ENCODE measurements at places on chromosomes 4 and X. TPM values are rescaled to one million over a fixed set of nuclear protein-coding genes. Genes with fewer than 3 reads are reported as not detected.
A peak's percentile ranks its signal among the peaks of the same experiment; 100 is the strongest.

Gene NLGN4X
- total RNA-seq, result not detected

GRCh38 chr4:84224522-84224921 is 274.6 kb downstream of the NKX6-1 start:
- H3K4me3 ChIP-seq, result no peak overlapping the region
- no peak overlapping the region for H3K27ac ChIP-seq
- H3K27me3 ChIP-seq, result no peaks in the 10 kb centered on the region
- H3K36me3 ChIP-seq, result no peaks in the 10 kb centered on the region
- no peaks in the 10 kb centered on the region for H3K4me1 ChIP-seq
- DNase-seq, result no peak

Gene SPIN2A
- total RNA-seq, result 1.1 TPM

Gene CNGA1
- total RNA-seq, result not detected

Gene PCDH10
- not detected for total RNA-seq

DNA sequence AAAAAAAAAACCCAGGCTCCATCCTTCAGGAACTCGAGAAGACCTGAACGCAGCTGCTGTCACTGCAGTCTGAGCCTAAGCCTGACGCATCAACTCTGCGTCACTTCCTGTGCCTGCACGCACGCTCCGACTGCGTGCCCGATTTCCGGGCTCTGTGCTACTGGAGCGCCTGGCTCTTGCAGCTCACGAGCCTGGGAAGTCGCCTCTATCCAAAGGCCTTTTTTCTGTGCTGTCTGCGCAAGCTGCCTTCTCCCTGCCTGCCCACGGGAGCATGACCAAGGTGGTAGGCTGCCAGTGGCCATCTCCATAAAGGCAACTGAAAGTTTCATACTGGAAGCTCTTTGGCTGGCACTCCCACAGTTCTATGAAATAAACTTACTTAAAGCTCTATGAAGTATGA is 9.9 kb upstream of the GASK1B start:
- H3K4me3 ChIP-seq, result no peak overlapping the region
- DNase-seq, result no peak
- H3K27ac ChIP-seq, result no peak overlapping the region

- DNase-seq, result no peak
- H3K4me1 ChIP-seq, result peaks cover 40% of the 10 kb centered on the region
- no peaks in the 10 kb centered on the region for H3K27me3 ChIP-seq
- no peak overlapping the region for H3K4me3 ChIP-seq
- no peak overlapping the region for H3K27ac ChIP-seq
Observed at GRCh38 chrX:39848900-39849299, 248.9 kb downstream of the BCOR start.

Gene TMPRSS11A
- not detected for total RNA-seq

GRCh38 chrX:48573690-48574269 is 504 bp upstream of the RBM3 start:
- H3K27ac ChIP-seq, result peak overlapping the region; percentile 100
- H3K4me3 ChIP-seq, result peak overlapping the region; percentile 99
- peaks cover 32% of the 10 kb centered on the region for H3K4me1 ChIP-seq
- peaks cover 30% of the 10 kb centered on the region for H3K36me3 ChIP-seq
- no peak for DNase-seq

Gene AFP
- total RNA-seq, result not detected

GRCh38 chr4:147118528-147118927 is 172.9 kb upstream of the TTC29 start:
- DNase-seq, result no peak
- peaks cover 10% of the 10 kb centered on the region for H3K27me3 ChIP-seq
- no peak overlapping the region for H3K4me3 ChIP-seq
- H3K36me3 ChIP-seq, result no peaks in the 10 kb centered on the region
- no peak overlapping the region for H3K27ac ChIP-seq

DNA sequence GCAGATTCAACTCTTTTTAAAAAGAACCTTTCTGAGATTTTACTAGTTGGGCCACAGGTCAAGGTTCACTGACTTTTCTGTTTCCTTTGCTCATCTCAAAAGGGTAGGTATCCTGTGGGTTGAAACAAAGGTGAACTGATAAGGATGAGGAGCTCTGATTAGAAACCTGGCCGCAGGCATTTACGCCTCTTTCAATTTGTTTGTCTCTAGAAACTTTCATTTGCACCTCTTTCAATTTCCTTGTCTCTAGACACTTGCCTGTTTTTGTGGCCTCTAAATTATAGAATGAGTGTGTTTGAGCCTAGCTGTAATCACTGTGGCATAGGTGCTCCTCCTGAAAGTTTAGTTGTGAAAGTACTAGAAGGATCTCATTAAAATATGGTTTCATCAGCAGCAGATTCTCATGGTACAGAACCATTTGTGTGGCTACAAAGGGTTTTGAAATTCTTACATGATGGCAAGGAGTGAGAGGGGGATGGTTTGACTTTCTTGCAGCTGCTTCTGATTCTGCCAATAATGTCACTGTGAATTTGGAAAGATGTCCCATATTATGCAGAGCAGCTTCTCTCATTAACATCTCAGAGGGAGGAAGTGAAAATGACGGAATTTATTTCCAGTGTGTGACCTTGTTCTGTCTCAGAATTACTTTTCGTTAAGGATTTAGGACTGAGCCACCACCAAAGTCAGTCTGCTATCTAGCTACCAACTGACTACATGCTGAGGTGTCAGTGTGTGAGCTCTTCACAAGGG is 142.2 kb downstream of the SH2D1A start:
- H3K27me3 ChIP-seq, result no peaks in the 10 kb centered on the region
- no peaks in the 10 kb centered on the region for H3K36me3 ChIP-seq
- H3K27ac ChIP-seq, result no peak overlapping the region
- no peaks in the 10 kb centered on the region for H3K4me1 ChIP-seq
- no peak overlapping the region for H3K4me3 ChIP-seq

Gene TMEM150C
- not detected for total RNA-seq

- no peaks in the 10 kb centered on the region for H3K36me3 ChIP-seq
- DNase-seq, result no peak
- H3K4me1 ChIP-seq, result peaks cover 6% of the 10 kb centered on the region
- peak within 1 kb of the TSS; percentile 64 for H3K4me3 ChIP-seq
Observed at GRCh38 chrX:102712216-102712966, at the start of gene GPRASP2. Gene GPRASP2, plus strand, starts transcription at chrX:102712448. Its CDS starts 2,422 bp downstream, at chrX:102714870.

GRCh38 chrX:148133105-148133725 is 152.1 kb downstream of the FMR1NB start:
- no peaks in the 10 kb centered on the region for H3K27me3 ChIP-seq
- no peaks in the 10 kb centered on the region for H3K4me1 ChIP-seq
- H3K27ac ChIP-seq, result no peak overlapping the region
- no peaks in the 10 kb centered on the region for H3K36me3 ChIP-seq
- H3K4me3 ChIP-seq, result no peak overlapping the region
- no peak for DNase-seq

Gene AR
- total RNA-seq, result 0.06 TPM

Gene HSD17B13
- 0.09 TPM for total RNA-seq

DNA sequence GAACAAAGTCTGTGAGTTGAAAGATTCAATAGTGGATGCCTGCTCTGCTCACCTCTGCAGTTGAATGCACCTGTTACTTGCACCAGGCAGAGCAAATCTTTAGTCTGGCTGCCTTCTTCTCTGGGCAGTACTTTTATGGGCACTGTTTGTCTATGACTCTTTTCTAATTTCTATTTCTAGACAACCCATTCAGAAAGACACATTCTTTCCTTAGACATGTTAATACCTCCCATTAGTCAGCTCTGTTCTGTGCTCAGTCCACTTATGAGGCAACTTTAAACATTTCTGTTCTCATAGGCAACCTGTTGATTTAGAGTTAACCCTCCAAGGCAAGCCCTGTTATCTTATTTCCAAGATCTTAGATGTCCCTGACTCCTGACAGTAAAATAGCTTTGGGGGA is 108.9 kb downstream of the SYNPO2 start:
- DNase-seq, result no peak
- no peaks in the 10 kb centered on the region for H3K36me3 ChIP-seq
- peaks cover 11% of the 10 kb centered on the region for H3K27me3 ChIP-seq
- no peaks in the 10 kb centered on the region for H3K4me1 ChIP-seq

GRCh38 chrX:1582686-1583437 is 8.5 kb upstream of the AKAP17A start:
- no peaks in the 10 kb centered on the region for H3K27me3 ChIP-seq
- H3K4me1 ChIP-seq, result peaks cover 30% of the 10 kb centered on the region
- DNase-seq, result peak; percentile 90

- no peaks in the 10 kb centered on the region for H3K27me3 ChIP-seq
- no peak overlapping the region for H3K27ac ChIP-seq
- no peak for DNase-seq
- H3K36me3 ChIP-seq, result peaks cover 19% of the 10 kb centered on the region
Observed at GRCh38 chr4:86960557-86960961, 25.7 kb downstream of the AFF1 start.

Gene MED12
- 62.2 TPM for total RNA-seq

Gene PNMA5
- not detected for total RNA-seq

DNA sequence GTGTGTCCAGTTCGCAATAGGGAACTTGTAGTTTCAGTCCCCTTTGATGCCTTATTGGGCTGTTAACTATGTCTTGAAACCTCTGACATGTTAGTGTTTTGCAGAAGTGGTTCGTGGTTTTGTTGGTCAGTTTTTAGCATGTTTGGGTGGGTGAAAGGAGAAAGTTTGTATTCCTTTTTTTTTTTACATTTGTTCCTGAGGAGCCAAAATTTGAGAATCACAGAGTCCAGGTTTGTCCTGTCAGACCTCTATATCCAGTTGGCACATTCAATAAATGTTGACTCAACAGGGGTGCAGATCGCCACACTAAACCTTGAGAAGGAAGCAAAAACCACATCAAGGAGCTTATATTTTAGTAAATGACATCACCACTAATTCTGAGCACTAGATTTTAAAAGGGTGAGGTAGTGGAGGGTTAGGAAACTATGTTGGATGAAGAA is 26.2 kb downstream of the DLG3 start:
- H3K4me3 ChIP-seq, result no peak overlapping the region
- H3K27me3 ChIP-seq, result no peaks in the 10 kb centered on the region
- peak overlapping the region; percentile 39 for H3K27ac ChIP-seq
- DNase-seq, result no peak

GRCh38 chr4:159097785-159098184 is 5.1 kb upstream of the RAPGEF2 start:
- peaks cover 1% of the 10 kb centered on the region for H3K36me3 ChIP-seq
- peaks cover 6% of the 10 kb centered on the region for H3K27me3 ChIP-seq
- DNase-seq, result no peak
- no peak overlapping the region for H3K4me3 ChIP-seq

DNA sequence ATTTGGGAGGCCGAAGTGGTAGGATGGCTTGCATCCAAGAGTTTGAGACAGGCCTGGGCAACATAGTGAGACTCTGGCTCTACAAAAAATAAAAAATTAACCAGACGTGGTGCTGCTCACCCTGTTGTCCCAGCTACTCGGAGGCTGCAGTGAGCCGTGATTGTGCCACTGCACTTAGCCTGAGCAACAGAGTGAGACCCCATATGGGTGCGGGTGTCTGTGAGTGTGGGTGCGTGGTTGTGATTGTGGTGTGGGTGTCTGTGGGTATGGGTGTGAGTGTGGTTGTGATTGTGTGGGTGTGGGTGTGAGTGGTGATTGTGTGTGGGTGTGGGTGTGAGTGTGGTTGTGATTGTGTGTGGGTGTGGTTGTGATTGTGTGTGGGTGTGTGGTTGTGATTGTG is 114.6 kb downstream of the UBE2K start:
- no peak overlapping the region for H3K4me3 ChIP-seq
- no peaks in the 10 kb centered on the region for H3K27me3 ChIP-seq
- DNase-seq, result no peak
- H3K4me1 ChIP-seq, result no peaks in the 10 kb centered on the region
- peak overlapping the region; percentile 30 for H3K27ac ChIP-seq
- H3K36me3 ChIP-seq, result peaks cover 8% of the 10 kb centered on the region

GRCh38 chr4:88618782-88619485 is 26.7 kb downstream of the HERC3 start:
- H3K27ac ChIP-seq, result no peak overlapping the region
- peaks cover 20% of the 10 kb centered on the region for H3K4me1 ChIP-seq

Gene CHRDL1
- total RNA-seq, result not detected

DNA sequence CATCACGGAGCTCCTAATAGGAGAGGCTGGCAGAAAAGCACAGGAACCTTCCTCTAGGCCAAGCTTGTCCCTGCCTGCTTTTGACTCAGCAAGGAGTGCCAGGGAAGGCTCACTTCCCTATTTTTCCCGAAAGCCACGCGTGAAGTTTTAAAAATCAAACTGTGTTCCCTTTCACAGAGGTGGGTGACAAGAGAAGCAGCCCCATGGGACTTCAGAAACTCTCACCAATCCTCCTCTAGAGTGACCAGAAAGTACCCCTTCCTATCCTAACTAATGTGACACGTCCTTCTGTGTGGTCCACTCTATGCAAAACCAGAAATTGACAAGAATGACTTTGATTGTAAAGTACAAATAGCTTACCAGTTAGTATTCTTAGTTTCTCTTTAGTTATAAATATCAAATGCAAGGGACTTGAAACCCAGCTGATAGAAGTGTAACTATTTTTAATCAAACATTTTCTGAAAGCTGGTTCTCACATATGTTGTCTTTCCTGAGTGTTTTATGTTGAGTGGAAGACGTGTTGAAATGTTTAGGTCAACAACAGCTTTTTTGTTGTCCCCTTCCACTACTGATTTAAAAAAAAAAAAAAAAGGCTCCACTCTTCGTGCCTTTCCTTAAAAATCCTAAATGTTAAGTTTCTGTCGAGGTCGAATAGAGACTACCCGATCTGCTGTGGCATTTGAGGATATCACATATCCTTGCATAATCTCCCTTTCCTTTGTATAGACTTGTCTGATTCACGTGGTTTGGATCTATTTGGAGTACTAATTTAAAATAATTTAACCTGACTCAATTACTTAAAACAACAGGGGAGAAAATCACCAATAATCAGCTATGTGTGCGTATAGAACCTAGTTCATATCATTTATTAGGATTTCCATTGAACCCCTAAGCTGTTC is 42.1 kb downstream of the NFKB1 start:
- DNase-seq, result no peak
- H3K27ac ChIP-seq, result no peak overlapping the region
- peaks cover 34% of the 10 kb centered on the region for H3K4me1 ChIP-seq
- peaks cover 47% of the 10 kb centered on the region for H3K36me3 ChIP-seq
- H3K27me3 ChIP-seq, result no peaks in the 10 kb centered on the region

GRCh38 chrX:3504916-3505315 is 158.5 kb upstream of the MXRA5 start:
- no peaks in the 10 kb centered on the region for H3K36me3 ChIP-seq
- no peaks in the 10 kb centered on the region for H3K27me3 ChIP-seq
- H3K27ac ChIP-seq, result no peak overlapping the region
- H3K4me3 ChIP-seq, result no peak overlapping the region

GRCh38 chr4:56861360-56861759 is 39.9 kb upstream of the SPINK2 start:
- no peaks in the 10 kb centered on the region for H3K36me3 ChIP-seq
- peaks cover 17% of the 10 kb centered on the region for H3K27me3 ChIP-seq
- H3K27ac ChIP-seq, result no peak overlapping the region
- no peak overlapping the region for H3K4me3 ChIP-seq

DNA sequence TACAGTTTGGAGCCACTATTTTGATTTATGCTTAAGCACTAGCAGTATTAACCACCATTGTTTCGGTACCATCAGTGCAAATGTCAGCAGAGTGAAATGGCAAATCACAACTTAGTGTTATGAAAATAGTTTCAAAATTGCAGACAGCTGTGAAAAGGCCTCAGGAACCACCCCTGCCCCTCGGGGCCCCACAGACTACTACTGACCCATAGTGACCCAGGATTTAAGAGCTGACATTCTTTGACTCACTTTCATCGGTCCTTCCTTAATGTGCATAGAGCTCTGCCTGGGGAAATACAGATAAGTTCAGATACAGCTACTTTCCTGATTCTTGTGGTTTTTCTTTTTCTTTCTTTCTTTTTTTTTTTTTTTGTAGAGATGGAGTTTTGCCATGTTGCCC is 3.3 kb upstream of the BBS7 start:
- no peak overlapping the region for H3K4me3 ChIP-seq
- no peak overlapping the region for H3K27ac ChIP-seq
- peaks cover 20% of the 10 kb centered on the region for H3K4me1 ChIP-seq
- H3K27me3 ChIP-seq, result peaks cover 37% of the 10 kb centered on the region

GRCh38 chrX:38893441-38893840 is 92.2 kb downstream of the MID1IP1 start:
- no peaks in the 10 kb centered on the region for H3K27me3 ChIP-seq
- H3K27ac ChIP-seq, result no peak overlapping the region
- H3K4me3 ChIP-seq, result no peak overlapping the region

All from activated CD8-positive, alpha-beta memory T cell treated with anti-CD3 and anti-CD28 coated beads, Interleukin-2, amount 10 ng/mL, durations not matched to agents 7 days and 5 days (primary cell).